MG63 (cell line): ENCODE measurements at places on chromosomes 6 and 20. TPM values are rescaled to one million over a fixed set of nuclear protein-coding genes. Genes with fewer than 3 reads are reported as not detected.

FLRT3 gene
- total RNA-seq: 32.3 and 51.6 TPM in 2 replicates

SOX18 gene
- 0.22 and 0.92 TPM in 2 replicates for total RNA-seq

TUBB2B gene
- total RNA-seq: 8.6 and 27.6 TPM in 2 replicates

FAM83C gene
- total RNA-seq: not detected in 2 replicates

PSMA7 gene
- 1,085 and 1,523 TPM in 2 replicates for total RNA-seq

TNFRSF6B gene
- total RNA-seq: not detected in 2 replicates

CLIC5 gene
- total RNA-seq: not detected in 2 replicates

KHDC1L gene
- not detected in 2 replicates for total RNA-seq

TCP11 gene
- total RNA-seq: 0.25 TPM in 1 of 2 replicates, not detected in the other

TREM1 gene
- total RNA-seq: not detected in 2 replicates

MCUR1 gene
- total RNA-seq: 32.5 and 51.5 TPM in 2 replicates

VSX1 gene
- total RNA-seq: not detected in 2 replicates

ULBP2 gene
- total RNA-seq: 2.2 and 7.4 TPM in 2 replicates

CAGE1 gene
- total RNA-seq: 0.49 TPM in 1 of 2 replicates, not detected in the other

ADGRF5 gene
- not detected in 2 replicates for total RNA-seq

FNDC11 gene
- total RNA-seq: not detected in 2 replicates

ATP6V1G2 gene
- total RNA-seq: 2.1 and 3.4 TPM in 2 replicates

HTR1E gene
- not detected in 2 replicates for total RNA-seq

VSTM2L gene
- total RNA-seq: 0.81 and 4.0 TPM in 2 replicates

IL17A gene
- not detected in 2 replicates for total RNA-seq

LINC00237 gene
- total RNA-seq: not detected in 2 replicates

TNFRSF21 gene
- total RNA-seq: 0.32 and 0.76 TPM in 2 replicates

BPIFB3 gene
- total RNA-seq: not detected in 2 replicates

SAMD10 gene
- 0.07 and 3.9 TPM in 2 replicates for total RNA-seq

TCF15 gene
- total RNA-seq: 0.42 TPM in 1 of 2 replicates, not detected in the other

HSPA1B gene
- 48.7 and 72.1 TPM in 2 replicates for total RNA-seq

TMC2 gene
- total RNA-seq: not detected in 2 replicates
